Stimulated activated CD8-positive, alpha-beta memory T cell treated with anti-CD3 and anti-CD28 coated beads, Interleukin-15, amount 100 ng/mL, for 4 hours (primary cell): ENCODE measurements at places on chromosomes 3 and 15.

- DNase-seq, result no peak
These were observed 40.9 kb downstream of the SNX4 start for GRCh38 chr3:125479091-125479490.

GRCh38 chr15:42891569-42891968 lies 29.0 kb downstream of the TTBK2 start:
- DNase-seq, result no peak

DNA sequence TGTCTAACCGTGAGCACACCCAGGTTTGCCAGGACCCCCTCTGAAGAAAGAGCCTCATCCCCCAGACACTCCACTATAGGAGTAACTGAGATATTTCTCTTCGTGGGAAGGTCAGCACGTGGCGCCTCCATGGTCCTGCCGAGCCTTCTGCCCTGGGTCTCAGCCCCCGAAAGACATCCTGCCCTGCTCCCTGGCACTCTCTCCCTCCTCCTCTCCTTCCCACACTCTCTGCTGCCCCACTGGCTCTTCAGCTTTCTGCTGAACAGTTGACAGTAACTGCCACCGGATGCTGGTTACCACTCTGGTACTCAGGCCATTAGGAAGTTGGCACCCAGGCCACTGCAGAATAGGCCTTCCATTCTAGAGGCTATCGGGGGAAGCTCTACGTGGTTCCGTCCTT lies 185.2 kb downstream of the UACA start:
- DNase-seq, result no peak

GRCh38 chr3:102017784-102018183 lies 168.5 kb downstream of the NFKBIZ start:
- DNase-seq, result no peak

GRCh38 chr3:120650311-120650710 lies 31.7 kb downstream of the HGD start:
- DNase-seq, result no peak

DNA sequence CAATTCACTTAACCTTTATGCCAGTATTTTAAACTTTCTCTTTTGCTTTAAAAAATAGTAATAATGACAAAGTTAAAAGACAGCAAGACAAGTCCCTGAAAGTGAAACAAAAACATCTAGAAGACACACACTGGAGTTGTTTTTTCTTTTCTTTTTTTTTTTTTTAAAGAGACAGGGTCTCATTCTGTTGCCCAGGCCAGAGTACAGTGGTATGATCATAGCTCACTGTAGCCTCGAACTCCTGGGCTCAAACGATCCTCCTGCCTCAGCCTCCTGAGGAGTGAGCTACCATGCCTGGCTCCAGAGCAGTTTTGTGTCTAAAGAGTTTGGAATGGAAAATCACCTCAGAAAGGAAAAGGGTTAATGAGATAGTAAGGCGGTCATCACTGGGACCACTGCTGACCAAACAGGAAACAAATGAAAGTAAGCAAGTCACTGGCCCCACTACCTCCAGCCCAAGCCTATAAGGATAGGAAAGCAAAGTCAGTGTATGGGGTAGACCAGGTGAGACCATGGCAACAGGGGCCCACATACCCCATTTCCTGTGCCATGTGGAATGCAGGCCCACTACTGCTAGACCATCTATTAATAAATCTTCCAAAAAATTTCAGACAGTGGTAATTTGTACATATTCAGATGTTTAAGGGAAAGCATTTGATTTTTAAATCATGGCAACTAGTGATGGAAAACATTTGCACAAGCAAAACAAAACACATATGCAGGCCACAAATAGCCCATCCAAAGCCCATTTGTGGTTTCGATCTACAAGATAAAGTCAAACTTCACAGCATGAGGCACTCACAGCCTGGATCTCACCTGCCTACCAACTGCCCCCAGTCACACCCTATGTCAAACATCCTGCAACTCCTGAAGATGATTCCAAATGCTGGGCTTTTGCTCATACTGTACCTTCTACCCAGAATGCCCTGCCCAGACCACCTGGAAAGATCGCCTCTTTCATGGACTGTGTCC lies 62.6 kb downstream of the OSBPL10 start:
- DNase-seq, result no peak

DNA sequence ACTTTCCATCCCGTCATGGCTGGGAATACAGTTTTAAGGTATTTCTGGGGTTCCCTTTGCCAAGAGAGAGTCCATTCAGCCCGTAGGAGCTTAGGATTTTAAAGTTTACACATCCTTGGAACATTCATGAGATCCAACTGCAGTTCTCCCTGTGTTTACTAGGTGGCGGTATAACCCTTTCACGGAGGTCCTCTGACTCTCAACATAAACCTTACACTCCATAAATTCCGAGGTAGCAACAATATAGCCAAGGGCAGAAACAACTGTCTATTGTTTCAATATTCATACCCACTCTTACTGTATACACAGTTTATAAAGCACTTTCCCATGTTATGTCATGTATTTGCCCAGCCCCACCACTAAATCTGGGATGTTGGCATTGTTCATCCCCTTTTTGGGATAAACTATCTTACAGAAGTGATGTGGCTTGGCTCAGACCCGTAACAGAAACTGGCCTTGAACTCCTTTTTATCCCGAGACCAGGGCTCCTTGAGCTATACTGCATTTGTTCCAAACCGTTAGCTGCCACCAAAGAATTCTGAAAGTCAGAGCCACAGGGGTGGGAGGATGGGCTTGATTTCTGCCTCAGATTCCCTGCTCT lies 69.2 kb upstream of the COL6A5 start:
- no peak for DNase-seq

- no peak for DNase-seq
These were observed 45.9 kb upstream of the ULK4 start for GRCh38 chr3:42007785-42008184.

- DNase-seq, result no peak
These were observed 156.6 kb downstream of the MEIS2 start for GRCh38 chr15:36943508-36944361.

GRCh38 chr15:89057506-89058133 lies 30.6 kb upstream of the ABHD2 start:
- peak; percentile 65 for DNase-seq

DNA sequence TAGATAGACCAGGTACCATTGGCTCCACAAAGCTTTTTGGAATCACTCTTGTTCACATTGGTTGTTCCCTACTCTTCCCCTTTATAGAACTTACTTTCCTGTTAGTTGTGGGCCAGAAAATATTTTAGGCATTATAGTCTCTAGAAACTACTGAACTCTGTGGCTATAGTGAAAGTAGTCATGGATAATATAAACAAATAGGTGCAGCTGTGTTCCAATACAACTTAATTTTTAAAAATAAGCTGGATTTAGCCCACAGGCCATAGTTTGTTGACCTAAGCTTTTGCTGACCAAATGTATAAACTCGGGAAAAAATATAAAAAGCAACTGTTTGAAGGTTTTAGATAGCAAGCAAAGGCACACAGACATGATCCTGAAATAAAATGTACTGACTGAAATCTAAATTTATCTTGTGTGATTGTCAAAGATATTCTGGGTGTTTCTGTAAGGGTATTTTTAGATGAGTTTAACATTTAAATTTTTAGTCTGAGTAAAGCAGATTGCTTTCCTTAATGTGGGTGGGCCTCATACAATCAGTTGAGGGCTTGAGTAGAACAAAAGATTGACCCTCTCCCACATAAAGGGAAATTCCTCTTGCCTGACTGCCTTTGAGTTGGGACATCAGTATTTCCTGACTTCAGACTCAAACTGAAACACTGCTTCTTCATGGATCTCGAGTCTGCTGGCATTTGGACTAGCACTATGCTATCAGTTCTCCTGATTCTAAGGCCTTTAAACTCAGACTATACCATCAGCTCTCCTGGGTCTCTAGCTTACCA lies 13.2 kb downstream of the IQCB1 start:
- DNase-seq, result no peak

- DNase-seq, result no peak
These were observed at the start of gene PLXND1 for GRCh38 chr3:129606636-129607390. Gene PLXND1 (minus strand): TSS chr3:129606676. CDS start chr3:129606639, 37 bp downstream.

DNA sequence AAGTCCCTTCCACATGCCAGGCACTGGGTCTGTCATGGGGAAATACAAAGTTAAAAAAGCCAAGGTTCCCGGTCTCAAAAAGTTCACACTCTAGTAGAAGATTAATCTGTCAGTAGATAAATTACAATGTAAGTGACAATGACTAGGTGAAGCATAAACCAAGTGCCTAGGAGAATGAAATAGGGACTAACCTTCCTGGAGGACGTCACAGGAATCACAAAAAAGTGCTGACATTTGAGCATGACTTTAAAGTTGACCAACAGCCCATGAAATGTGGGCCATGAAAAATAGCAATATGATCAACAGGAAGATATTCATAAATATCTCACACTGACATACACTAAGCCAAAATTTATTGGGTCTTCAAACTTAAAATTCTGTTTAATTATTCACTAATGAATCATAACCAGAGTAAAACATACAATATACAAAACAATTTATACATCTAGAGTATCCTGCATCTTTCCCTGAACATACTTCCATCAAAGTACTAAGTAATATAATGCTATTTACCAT lies 20.0 kb downstream of the COPS2 start:
- no peak for DNase-seq
